ENCODE measurements at places on chromosomes 6 and 20.
A peak's percentile ranks its signal among the peaks of the same experiment; 100 is the strongest.

GRCh38 chr6:79946272-79947190, 822 bp downstream of the ELOVL4 start:
- peak; percentile 32 for DNase-seq

DNA sequence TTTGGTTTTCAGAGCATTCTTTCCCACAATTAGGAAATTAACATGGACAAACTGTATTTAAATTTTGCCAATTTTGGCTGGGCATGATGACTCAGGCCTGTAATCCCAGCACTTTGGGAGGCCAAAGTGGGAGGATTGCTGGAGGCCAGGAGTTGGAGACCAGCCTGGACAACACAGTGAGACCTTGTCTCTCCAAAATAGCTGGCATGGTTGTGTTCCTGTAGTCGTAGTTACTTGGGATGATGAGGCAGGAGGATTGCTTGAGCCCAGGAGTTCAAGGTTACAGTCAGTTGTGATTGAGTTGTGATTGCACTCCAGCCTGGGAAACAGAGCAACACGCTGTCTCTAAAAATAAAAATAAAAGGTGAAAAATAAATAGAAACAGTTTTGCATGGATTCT, 15.0 kb downstream of the PANK2 start:
- DNase-seq: no peak

DNA sequence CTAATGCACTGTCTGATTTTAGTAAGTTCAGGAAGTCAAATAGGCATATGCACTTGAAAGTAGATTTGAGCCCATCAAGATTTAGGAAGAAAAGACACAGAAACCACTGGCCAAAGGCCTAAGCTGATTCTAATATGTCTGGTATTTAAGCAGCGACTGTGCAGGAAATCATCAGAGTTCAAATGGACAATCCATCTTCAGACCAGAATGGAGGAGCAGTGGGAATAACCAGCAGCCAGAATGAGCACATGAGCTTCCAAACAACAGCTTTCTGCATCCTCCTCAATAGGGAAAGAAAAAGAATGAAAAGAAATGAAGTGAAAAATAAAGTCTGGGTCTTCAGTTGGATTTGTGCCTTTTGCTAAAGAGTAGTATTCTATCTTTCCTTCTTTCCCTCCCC, 50.6 kb downstream of the SOD2 start:
- DNase-seq: no peak

GRCh38 chr20:9031991-9032390, 36.9 kb upstream of the PLCB4 start:
- no peak for DNase-seq

GRCh38 chr6:124963831-124964763, 1.9 kb downstream of the RNF217 start:
- peak; percentile 20 for DNase-seq

GRCh38 chr6:49552596-49552995, 2.1 kb downstream of the C6orf141 start:
- no peak for DNase-seq

GRCh38 chr6:112910256-112910655, 563.1 kb downstream of the RFPL4B start:
- no peak for DNase-seq

GRCh38 chr20:35503841-35504561, 25.5 kb downstream of the C20orf173 start:
- DNase-seq: peak; percentile 7

- no peak for DNase-seq
Observed at GRCh38 chr20:32973077-32973717, 31.0 kb downstream of the SUN5 start.
